ENCODE measurements at places on chromosomes 2 and 18.

DNA sequence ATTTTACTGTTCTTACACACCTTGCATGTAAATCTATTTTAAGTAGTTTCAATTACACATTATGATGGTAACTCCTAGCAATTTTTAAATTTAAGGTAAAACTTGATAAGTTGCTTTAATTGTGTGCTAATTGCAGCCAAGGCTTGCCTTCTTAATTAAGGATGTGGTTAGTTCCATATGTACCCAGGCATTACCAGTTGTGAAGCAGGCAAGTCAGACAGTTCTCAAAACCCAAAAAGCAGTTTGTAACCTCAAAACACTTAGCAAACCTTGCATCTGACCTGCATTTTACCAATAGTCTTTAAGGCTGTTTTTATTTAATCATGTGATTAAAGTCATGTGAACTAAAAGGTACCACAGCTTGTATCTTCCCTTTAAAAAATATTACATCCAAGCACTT lies 1159.4 kb downstream of the DSC3 start:
- DNase-seq: no peak

DNA sequence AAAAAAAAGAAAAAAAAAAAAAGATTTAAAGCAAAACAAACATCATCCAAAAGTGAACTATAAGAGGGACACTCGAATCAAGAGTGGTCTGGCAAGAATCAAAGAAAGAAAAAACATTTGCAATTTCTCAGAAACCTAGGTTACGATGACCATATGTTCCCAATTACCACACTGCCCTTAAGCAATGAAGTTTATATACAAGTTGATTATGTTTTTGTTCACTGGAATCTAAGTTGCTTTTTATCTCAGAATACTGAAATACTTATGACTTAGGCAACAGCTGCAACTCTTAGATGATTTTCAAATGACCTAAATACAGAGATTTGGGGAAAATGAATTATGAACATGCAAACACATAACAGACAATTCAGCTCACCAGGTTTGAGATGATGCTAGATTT lies 597.1 kb upstream of the CHAC2 start:
- no peak for DNase-seq

- no peak for DNase-seq
Measured at GRCh38 chr2:419687-420317, 131.9 kb upstream of the ALKAL2 start.

- DNase-seq: no peak
Measured at GRCh38 chr2:44010266-44010665, 14.5 kb upstream of the LRPPRC start.

GRCh38 chr2:2484301-2484700 lies 153.2 kb upstream of the MYT1L start:
- DNase-seq: no peak

DNA sequence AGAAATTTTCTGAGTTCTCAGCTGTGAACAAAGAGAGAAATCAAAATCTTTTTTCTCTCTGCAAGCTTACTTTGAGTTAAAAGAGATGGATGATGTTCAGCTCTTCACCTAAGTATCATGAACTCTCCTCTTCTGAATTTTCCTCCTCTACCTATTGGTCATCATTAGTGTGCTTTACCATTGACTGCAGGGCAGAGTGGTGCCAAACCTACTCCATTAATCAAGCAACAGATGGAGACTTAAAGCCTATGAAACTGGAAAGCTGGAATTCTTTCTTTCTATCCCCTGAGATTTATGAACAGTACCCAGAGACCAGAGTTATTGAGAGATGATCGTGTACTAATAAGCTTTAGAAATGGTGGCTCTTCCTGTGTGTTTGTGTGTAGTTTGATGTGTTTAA lies 31.3 kb upstream of the LINC00305 start:
- DNase-seq: no peak

DNA sequence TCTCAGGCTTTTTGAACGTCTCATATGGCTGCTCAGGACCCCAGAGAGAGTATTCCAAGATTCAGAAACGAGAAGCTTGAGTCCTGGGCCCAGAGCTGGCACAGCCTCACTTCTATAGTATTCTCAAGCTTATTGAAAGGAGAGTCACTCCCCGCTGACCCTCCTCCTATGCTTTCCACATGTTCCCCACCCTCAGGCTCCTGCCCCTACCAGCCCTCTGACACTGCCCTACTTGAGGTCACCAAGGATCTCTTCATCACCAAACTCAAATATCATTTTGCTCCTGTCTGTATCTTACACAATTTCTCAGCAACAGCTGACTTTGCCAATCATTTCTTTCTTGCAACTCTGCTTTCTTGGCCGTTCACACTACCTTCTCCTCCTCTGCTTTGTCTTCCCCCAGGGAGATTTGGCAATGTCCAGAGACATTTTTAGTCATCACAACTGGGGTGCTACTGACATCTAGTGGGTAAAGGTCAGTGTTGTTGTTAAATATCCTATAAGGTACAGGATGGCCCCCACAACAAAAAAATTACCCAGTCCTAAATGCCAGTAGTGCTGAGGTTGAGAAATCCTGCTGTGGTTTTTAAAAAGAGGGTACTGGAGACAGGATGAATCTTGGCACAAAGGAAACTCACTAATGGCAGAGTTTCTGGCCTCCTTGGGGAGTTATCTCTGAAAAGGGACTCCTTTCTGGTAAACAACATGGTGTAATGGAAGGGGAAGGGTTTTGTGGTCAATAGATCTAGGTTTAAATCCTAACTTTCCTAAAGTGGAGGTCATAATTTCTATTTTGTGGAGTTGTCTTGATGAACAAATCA lies 26.9 kb upstream of the INSIG2 start:
- DNase-seq: no peak

- no peak for DNase-seq
Measured at GRCh38 chr2:148501545-148501944, 143.0 kb upstream of the EPC2 start.

DNA sequence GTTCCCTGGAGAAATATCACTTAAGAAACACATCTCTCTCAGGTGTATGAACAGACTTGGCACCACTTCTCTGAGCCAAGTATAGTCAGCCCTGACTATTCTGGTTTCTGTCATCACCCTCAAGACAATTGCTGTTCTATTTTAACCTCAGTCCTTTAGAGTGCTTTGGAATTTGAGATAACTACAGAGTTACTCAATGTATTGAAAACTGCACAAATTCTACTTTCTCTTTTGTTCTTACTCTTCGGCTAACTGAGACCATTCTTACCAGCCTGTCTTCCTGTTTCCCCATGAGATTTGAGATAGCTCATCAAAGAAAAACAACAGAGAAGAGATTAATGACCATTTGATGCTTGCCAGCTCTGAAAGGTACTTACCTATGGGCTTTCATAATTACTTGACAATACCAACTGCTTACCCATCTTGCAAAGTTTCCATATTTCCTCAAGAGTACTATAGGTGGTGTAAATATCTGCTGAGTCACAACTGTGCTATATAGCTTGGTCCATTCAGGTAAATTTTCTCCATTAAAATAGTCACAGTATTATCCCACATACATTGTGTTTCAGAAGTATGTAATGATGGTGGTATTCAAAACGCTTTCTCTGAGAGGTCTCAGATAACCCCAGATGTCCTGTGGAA lies 467.5 kb upstream of the CHST9 start:
- DNase-seq: no peak

- DNase-seq: no peak
Measured at GRCh38 chr18:34929336-34929780, 111.9 kb upstream of the MAPRE2 start.

- no peak for DNase-seq
Measured at GRCh38 chr2:32427672-32428610, 71.1 kb downstream of the BIRC6 start.

GRCh38 chr2:226788881-226789490 lies 10.6 kb downstream of the IRS1 start:
- no peak for DNase-seq

GRCh38 chr2:100334929-100335328 lies 12.6 kb upstream of the LONRF2 start:
- DNase-seq: no peak

DNA sequence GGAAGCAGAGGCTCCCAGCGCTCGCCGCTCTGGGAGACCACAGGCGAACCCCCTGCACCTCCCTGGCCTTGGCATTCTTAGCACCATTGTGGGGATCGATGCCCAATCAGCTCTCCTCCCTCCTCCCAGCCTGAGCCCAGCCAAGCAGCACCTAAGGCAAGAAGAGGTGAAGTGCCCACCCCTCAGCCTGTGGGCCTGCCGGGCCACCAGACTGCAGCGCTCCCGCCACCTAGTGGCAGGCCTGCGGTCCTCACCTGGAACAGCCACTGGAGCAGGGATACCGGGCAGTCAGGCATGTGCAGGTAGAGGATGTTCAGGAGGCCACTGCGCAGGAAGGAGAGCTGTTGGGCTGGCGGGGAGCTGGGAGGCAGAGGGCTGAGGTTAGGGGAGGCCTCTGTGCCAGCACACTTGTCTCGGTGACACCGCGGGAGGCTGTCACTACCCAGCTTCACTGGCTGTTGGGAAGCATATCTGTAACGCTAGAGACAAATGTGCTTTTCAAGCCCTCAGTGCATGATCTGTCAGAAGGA lies 35.2 kb downstream of the FAM178B start:
- peak; percentile 60 for DNase-seq

GRCh38 chr18:55997151-55997561 lies 409.2 kb upstream of the TCF4 start:
- no peak for DNase-seq

- DNase-seq: no peak
Measured at GRCh38 chr18:67636597-67637385, 120.3 kb upstream of the DSEL start.

GRCh38 chr18:49944663-49945062 lies 131.3 kb upstream of the ACAA2 start:
- no peak for DNase-seq

DNA sequence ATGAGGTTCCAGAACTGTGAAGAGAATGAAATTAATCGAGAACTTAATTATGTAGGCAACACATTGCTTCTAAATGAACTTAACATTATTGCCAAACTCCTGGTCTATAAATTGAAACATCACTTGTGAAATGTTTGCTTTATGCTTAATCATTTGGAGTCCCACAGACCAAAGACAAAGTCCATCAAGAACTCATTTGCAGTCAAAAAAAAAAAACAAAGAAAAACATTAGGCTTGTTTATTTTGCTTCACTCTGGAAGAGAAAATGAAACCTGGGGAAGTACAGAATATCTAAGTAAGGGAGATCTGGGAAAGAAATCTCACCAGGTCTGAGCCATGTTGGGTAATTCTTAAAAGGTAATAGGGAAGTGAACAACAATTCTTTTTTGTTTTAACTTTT lies 1363.5 kb upstream of the DDX18 start:
- DNase-seq: no peak

DNA sequence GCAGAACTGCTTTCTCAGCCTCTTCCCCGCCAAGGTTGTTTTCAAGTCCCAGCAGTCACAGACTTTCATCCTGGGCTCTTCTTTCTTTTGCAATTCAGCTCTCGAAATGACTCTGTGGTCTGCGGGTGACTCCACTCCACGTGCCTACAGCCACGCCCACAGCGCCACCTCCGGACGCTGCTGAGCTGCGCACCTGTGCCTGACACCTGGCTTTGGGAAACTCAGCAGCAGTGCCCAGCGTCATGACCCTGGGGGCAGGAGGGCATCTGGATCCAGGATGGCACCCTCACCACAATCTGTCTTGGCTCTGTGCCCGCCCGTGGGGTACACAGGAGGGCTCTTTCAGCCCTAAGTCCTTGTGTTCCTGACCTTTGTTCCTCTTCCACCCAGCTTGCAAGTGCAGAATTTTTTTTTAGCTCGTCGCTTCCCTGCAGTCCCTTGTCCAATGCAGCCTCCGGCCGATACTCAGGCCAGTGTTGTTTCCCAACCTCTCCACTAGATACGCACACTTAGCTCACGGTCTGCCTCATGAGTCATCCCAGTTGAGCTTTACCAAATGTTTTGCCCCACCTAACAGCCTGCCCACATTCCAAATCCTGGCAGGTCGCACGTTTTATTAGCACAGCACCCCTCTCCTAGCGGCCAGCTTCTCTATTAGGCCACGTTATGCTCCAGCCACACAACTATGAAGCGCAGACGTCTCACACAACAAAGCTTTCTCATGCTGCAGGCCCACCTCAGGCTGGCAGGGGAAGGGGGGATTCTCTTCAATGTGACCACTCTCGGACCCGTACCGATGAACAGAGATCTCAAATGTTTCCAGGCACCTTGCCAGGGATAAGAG lies 6.5 kb upstream of the CAPN10 start:
- DNase-seq: peak; percentile 43

GRCh38 chr2:3433339-3433699 lies 53.8 kb downstream of the TRAPPC12 start:
- no peak for DNase-seq

- DNase-seq: no peak
Measured at GRCh38 chr2:189022053-189022481, 47.9 kb downstream of the COL3A1 start.

GRCh38 chr2:224572338-224572737 lies 12.8 kb downstream of the CUL3 start:
- no peak for DNase-seq

- no peak for DNase-seq
Measured at GRCh38 chr2:175282300-175282699, 100.8 kb upstream of the ATP5MC3 start.

- DNase-seq: no peak
Measured at GRCh38 chr2:618005-618404, 59.2 kb downstream of the TMEM18 start.

GRCh38 chr18:45321520-45321919 lies 293.8 kb upstream of the SLC14A2 start:
- no peak for DNase-seq

DNA sequence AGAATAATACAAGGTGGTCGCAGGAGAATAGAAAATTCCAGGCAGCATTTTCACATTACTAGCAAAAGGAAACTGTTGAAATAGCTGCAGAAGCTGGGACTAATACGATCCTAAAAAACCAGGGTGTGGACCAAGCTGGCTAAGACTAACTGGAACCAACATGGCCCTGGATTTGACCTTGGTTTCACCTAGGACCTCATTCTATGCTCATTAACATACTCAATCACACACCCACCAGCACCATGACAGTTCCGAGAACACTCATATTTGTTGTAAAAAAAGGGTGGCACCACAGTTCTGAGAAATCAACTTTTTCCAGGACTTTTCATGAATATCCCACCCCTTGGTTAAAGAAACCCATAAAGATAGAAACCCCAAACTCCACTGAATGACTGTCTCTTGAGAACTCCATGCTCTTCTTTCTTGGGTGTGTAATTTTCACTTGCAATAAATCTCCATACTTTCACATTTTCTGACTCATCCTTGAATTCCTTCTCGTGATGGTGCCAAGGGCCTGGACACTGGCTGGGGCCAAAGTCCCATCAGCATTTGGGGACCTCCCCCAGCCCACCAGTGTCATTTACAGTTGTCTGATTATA lies 164.3 kb upstream of the CHST9 start:
- no peak for DNase-seq

GRCh38 chr2:85853499-85854165 lies 35.2 kb downstream of the ST3GAL5 start:
- peak; percentile 24 for DNase-seq

DNA sequence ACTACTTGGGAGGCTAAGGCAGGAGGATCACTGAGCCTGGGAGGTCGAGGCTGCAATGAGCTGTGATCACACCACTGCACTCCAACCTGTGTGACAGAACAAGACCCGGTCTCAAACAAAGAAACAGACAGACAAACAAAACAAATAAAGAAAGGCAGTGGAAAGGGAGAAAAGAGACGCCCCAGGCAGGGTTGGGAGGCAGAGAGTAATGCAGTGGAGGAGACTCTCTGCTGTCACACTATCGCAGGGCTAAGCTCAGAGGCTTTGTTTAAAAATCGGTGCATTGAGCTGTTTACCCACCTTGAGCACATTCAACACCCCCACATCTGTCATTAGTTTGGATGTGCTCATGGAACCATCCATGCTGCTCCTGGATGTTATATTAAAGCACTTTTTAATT lies 84.2 kb upstream of the RMP24 start:
- no peak for DNase-seq

- DNase-seq: no peak
Measured at GRCh38 chr2:43367012-43367782, 140.8 kb upstream of the ZFP36L2 start.

All from T-helper 2 cell treated with Interferon-gamma antibody and Interleukin-4, amounts not matched to agents 5 μg/mL and 100 μg/mL, for 36 hours (primary cell).